ENCODE measurements at places on chromosomes 12 and 14. TPM values are rescaled to one million over a fixed set of nuclear protein-coding genes. Genes with fewer than 3 reads are reported as not detected.

Gene OTOGL
- total RNA-seq, result 0.13 TPM

Gene ERP27
- 24.3 TPM for total RNA-seq

GRCh38 chr14:70183991-70184390, 4.8 kb downstream of the SLC8A3 start:
- no peak for DNase-seq

DNA sequence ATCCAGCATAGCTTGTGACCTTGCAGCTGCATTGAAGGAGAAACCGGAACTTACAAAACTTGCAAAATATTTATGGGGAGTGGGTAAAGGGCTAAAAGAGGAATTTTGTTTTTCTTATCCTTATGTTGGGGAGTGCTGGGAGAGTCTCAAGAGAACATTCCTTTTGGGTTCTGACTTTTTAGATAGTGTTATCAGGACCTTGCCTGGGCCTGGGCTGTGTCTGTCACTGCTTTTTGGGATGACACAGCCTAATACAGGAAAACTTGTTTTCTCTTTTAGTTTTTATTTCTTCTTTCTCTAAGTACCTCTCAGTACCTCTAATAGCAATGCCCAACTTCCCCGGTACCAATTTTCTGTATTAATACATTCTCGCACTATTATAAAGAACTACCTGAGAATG, 850.6 kb downstream of the RPS29 start:
- no peak for DNase-seq

GRCh38 chr14:94144765-94145164, 15.4 kb upstream of the IFI27L2 start:
- DNase-seq, result no peak
